ENCODE measurements at places on chromosomes 4 and X. TPM values are rescaled to one million over a fixed set of nuclear protein-coding genes. Genes with fewer than 3 reads are reported as not detected.
A peak's percentile ranks its signal among the peaks of the same experiment; 100 is the strongest.

The RASL11B gene
- not detected for total RNA-seq

DNA sequence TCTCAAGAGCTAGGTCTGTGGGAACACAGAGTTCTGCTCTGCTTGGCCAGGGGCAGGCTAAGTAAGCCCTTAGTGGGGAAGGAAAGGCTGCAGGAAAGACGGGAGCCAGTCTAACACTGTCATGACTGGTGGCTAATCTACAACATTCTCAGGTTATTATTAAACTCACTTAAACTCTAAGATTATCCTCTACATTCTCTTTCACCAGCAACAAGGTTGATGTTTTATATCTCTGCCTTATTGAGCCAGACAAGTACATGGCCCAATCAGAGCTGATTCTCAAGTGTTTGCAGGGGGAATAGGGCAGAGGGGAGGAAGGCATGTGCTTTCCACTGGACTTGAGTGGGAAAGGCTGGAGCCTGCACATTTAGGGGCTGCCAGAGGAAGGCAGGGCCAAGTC lies 50.9 kb upstream of the FAM241A start:
- no peak overlapping the region for H3K4me3 ChIP-seq
- DNase-seq, result no peak
- no peaks in the 10 kb centered on the region for H3K4me1 ChIP-seq
- no peak overlapping the region for H3K27ac ChIP-seq
- H3K27me3 ChIP-seq, result no peaks in the 10 kb centered on the region

- H3K36me3 ChIP-seq, result no peaks in the 10 kb centered on the region
- DNase-seq, result no peak
- H3K4me1 ChIP-seq, result peaks cover 6% of the 10 kb centered on the region
- no peak overlapping the region for H3K27ac ChIP-seq
Measured at GRCh38 chr4:55499495-55499894, 47.2 kb downstream of the CLOCK start.

The GPR173 gene
- 11.3 TPM for total RNA-seq

GRCh38 chr4:27115221-27115620 lies 254.6 kb downstream of the STIM2 start:
- no peak for DNase-seq
- H3K4me1 ChIP-seq, result no peaks in the 10 kb centered on the region
- no peaks in the 10 kb centered on the region for H3K36me3 ChIP-seq
- H3K27me3 ChIP-seq, result no peaks in the 10 kb centered on the region
- no peak overlapping the region for H3K27ac ChIP-seq

GRCh38 chr4:25943312-25943711 lies 29.3 kb downstream of the SMIM20 start:
- H3K27me3 ChIP-seq, result peaks cover 21% of the 10 kb centered on the region
- no peak overlapping the region for H3K4me3 ChIP-seq
- no peaks in the 10 kb centered on the region for H3K4me1 ChIP-seq
- no peak overlapping the region for H3K27ac ChIP-seq
- DNase-seq, result no peak

DNA sequence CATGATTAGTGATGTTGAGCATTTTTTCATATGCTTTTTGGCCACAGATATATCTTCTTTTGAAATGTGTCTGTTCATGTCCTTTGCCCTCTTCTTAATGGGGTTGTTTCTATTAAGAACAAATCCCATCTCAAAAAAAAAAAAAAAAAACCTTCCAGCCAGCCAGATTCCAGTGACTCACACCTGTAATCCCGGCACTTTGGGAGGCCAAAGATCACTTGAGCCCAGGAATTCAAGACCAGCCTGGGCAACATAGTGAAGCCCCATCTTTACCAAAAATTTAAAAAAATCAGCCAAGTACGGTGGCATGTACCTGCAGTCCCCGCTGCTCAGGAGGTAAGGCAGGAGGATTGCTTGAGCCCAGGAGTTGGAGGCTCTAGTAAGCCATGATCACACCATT lies 5.1 kb downstream of the RAB33B start:
- H3K27me3 ChIP-seq, result no peaks in the 10 kb centered on the region
- no peak overlapping the region for H3K4me3 ChIP-seq
- H3K4me1 ChIP-seq, result peaks cover 36% of the 10 kb centered on the region
- H3K36me3 ChIP-seq, result no peaks in the 10 kb centered on the region
- H3K27ac ChIP-seq, result no peak overlapping the region

- H3K4me1 ChIP-seq, result peaks cover 42% of the 10 kb centered on the region
- H3K27me3 ChIP-seq, result no peaks in the 10 kb centered on the region
- DNase-seq, result peak; percentile 78
- H3K27ac ChIP-seq, result peak within 1 kb of the TSS; percentile 83
Measured at GRCh38 chr4:147731580-147732517, at the start of gene ARHGAP10. Gene ARHGAP10 (plus strand): TSS chr4:147732088. CDS start chr4:147732302, 214 bp downstream.

DNA sequence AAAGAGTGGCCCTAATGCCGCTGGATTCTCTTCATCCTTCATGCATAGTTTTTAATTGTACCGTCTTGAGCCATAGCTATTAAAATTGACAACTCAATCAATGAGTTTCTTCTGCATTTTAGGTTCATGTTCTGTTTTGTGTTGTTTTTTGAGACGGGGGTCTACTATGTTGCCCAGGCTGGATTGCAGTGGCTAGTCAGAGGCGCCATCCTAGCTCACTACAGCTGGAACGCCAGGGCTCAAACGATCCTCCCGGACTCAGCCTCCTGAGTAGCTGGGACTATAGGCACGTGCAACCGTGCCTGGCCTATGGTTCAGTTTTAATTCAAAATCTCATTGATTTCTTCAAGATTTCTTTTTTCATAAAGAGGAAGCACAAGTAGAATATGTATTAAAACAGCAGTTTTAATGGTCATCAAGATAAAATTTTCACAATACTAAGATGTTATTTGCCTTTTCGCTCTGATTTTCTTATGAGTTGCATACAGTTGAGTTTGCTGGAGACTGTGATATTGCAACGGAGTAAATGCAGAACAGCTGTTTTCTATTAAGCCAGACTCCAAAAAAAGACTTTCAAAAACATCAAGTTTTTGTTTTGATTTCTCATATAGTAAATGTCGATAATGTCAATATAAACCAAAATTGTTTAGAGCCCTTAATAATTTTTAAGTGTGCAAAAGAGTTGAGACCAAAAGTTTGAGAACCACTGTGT lies 1.1 kb upstream of the STX18 start:
- no peak overlapping the region for H3K27ac ChIP-seq
- H3K4me3 ChIP-seq, result peak overlapping the region; percentile 92
- H3K27me3 ChIP-seq, result no peaks in the 10 kb centered on the region

DNA sequence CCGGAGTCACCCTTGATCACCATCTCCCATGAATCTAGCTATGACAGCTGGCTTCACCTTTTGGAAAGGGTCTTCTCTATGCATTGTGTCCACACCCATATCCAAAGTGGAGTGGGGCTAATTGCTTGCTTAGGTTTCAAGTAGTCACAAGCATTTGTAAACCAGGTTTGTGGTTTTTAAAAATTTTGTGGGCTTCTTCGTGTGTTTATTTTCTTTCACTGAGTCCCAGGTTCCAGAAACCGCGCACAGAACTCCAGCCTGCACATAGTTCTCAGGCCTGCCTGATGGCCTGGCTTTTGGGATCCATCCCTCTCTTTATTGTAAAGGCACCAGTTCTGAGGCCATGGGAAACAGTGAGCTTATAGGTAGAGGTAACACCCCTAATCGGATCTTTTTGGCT lies 70.2 kb upstream of the TLR3 start:
- H3K36me3 ChIP-seq, result no peaks in the 10 kb centered on the region
- H3K27me3 ChIP-seq, result no peaks in the 10 kb centered on the region
- H3K4me3 ChIP-seq, result no peak overlapping the region
- DNase-seq, result no peak
- no peak overlapping the region for H3K27ac ChIP-seq

The SORBS2 gene
- total RNA-seq, result 82.5 TPM

The PPEF2 gene
- total RNA-seq, result not detected

The TMEM271 gene
- total RNA-seq, result not detected

GRCh38 chr4:176321589-176321988 lies 1.8 kb downstream of the SPCS3 start:
- H3K4me3 ChIP-seq, result peak overlapping the region; percentile 51
- H3K36me3 ChIP-seq, result no peaks in the 10 kb centered on the region
- peak overlapping the region; percentile 99 for H3K27ac ChIP-seq

The KIT gene
- total RNA-seq, result 39.7 TPM

The CYTL1 gene
- 29.8 TPM for total RNA-seq

DNA sequence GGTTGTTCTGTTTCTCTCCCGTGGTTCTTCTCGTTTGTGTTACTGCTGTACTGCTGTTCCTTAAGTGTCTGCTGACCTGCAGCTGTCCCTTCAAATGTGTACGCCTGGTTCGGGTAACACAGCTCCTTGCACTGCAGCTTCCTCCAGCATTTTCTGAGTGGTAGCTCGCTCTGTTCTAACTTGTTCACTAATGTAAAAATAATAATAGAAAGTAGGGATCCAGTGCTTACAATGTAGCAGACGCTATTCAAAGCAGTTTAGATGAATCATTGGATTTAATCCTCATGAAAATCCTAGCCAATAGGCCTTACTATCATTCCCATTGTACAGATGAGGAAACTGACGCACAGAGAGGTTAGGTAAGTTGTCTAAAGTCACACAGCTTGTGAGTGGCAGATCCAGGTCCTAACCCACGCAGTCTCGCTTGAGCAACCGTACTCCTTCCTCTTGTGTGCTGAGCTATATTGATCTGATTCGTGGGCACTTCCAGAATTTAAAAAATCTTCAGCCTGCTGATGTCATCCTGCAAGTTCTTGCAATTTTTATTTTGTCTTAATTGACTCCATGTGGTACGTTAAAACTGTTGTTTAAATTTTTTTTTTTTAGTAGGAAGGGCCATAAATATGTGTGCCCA lies 448.2 kb upstream of the FAT1 start:
- H3K4me1 ChIP-seq, result no peaks in the 10 kb centered on the region
- no peaks in the 10 kb centered on the region for H3K36me3 ChIP-seq
- no peak overlapping the region for H3K4me3 ChIP-seq
- no peaks in the 10 kb centered on the region for H3K27me3 ChIP-seq
- H3K27ac ChIP-seq, result no peak overlapping the region
- no peak for DNase-seq

The IL21 gene
- not detected for total RNA-seq

The PFKFB1 gene
- total RNA-seq, result 0.20 TPM

The CCDC158 gene
- total RNA-seq, result not detected

GRCh38 chrX:84187533-84188319 lies at the start of gene RPS6KA6:
Gene RPS6KA6 (minus strand): TSS chrX:84188199. CDS start chrX:84187899, 300 bp downstream.
- H3K36me3 ChIP-seq, result no peaks in the 10 kb centered on the region
- peaks cover 2% of the 10 kb centered on the region for H3K27me3 ChIP-seq
- H3K4me1 ChIP-seq, result peaks cover 7% of the 10 kb centered on the region
- no peak within 1 kb of the TSS for H3K27ac ChIP-seq

- no peak for DNase-seq
- H3K36me3 ChIP-seq, result peaks cover 7% of the 10 kb centered on the region
- H3K27ac ChIP-seq, result no peak overlapping the region
- no peaks in the 10 kb centered on the region for H3K4me1 ChIP-seq
- H3K4me3 ChIP-seq, result no peak overlapping the region
Measured at GRCh38 chr4:1839282-1839681, 16.7 kb downstream of the LETM1 start.

The GAGE12F gene
- total RNA-seq, result not detected

GRCh38 chr4:128519163-128519830 lies 231.7 kb upstream of the PGRMC2 start:
- H3K27me3 ChIP-seq, result no peaks in the 10 kb centered on the region
- no peak overlapping the region for H3K4me3 ChIP-seq
- H3K4me1 ChIP-seq, result peaks cover 62% of the 10 kb centered on the region
- H3K36me3 ChIP-seq, result no peaks in the 10 kb centered on the region
- peak overlapping the region; percentile 92 for H3K27ac ChIP-seq

- no peak overlapping the region for H3K4me3 ChIP-seq
- peaks cover 20% of the 10 kb centered on the region for H3K4me1 ChIP-seq
- H3K27me3 ChIP-seq, result no peaks in the 10 kb centered on the region
- no peaks in the 10 kb centered on the region for H3K36me3 ChIP-seq
- no peak overlapping the region for H3K27ac ChIP-seq
Measured at GRCh38 chr4:176795441-176795840, 2.7 kb upstream of the VEGFC start.

The USP17L20 gene
- total RNA-seq, result not detected

GRCh38 chr4:2691952-2692435 lies 64.1 kb downstream of the TNIP2 start:
- H3K4me3 ChIP-seq, result no peak overlapping the region
- no peaks in the 10 kb centered on the region for H3K27me3 ChIP-seq
- no peak overlapping the region for H3K27ac ChIP-seq
- no peaks in the 10 kb centered on the region for H3K4me1 ChIP-seq

- H3K27me3 ChIP-seq, result no peaks in the 10 kb centered on the region
- H3K27ac ChIP-seq, result no peak overlapping the region
- no peak overlapping the region for H3K4me3 ChIP-seq
- no peak for DNase-seq
- no peaks in the 10 kb centered on the region for H3K36me3 ChIP-seq
Measured at GRCh38 chr4:20711335-20711734, 11.1 kb downstream of the PACRGL start.

DNA sequence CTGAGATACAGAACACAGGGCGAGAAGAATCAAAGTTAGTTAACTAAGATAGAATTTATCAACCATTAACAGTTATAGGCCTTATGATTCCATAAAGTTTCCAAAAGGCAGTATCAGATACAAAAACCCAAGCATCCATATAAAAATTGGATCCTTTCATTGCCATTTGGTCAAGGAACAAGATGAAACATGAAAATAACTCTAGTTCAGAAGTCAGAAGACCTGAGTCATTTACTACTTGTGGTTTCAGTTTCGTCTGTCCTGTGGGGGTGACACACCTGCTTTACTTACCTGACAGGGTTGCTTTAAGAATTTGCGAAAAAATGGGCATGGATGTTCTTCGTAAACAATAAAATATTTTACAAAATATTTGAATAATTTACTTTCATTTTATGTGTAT lies 130.8 kb downstream of the ANAPC10 start:
- no peaks in the 10 kb centered on the region for H3K36me3 ChIP-seq
- no peak overlapping the region for H3K4me3 ChIP-seq
- no peaks in the 10 kb centered on the region for H3K27me3 ChIP-seq
- no peaks in the 10 kb centered on the region for H3K4me1 ChIP-seq
- DNase-seq, result no peak

- no peak overlapping the region for H3K27ac ChIP-seq
- H3K27me3 ChIP-seq, result peaks cover 19% of the 10 kb centered on the region
- H3K4me1 ChIP-seq, result no peaks in the 10 kb centered on the region
- no peak for DNase-seq
- no peaks in the 10 kb centered on the region for H3K36me3 ChIP-seq
Measured at GRCh38 chr4:183906489-183906738, 1.3 kb downstream of the STOX2 start.

DNA sequence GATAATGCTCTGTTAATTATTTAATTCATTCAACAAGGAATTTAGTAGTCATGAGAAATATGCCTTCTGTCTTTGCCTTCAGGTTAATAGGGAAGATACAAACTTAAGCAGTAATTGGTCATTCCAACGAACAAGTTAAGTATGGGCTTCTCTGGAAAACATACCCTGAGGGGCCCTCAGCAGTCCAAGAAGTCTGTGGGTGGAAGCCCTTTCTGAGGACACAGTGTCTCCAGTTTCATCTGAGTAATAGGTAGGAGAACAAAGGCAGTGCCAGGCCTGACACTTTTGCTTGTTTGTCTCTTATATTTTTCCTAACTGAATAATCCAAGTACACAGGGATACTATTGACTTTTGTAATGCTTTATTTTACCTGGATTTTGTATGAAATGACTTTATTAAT lies 262.5 kb downstream of the FBXW7 start:
- H3K27ac ChIP-seq, result no peak overlapping the region
- H3K36me3 ChIP-seq, result no peaks in the 10 kb centered on the region
- H3K4me3 ChIP-seq, result no peak overlapping the region
- no peaks in the 10 kb centered on the region for H3K4me1 ChIP-seq

The INPP4B gene
- 2.8 TPM for total RNA-seq

GRCh38 chr4:37685161-37685822 lies 884 bp downstream of the RELL1 start:
- peaks cover 24% of the 10 kb centered on the region for H3K4me1 ChIP-seq
- no peaks in the 10 kb centered on the region for H3K27me3 ChIP-seq
- peak overlapping the region; percentile 86 for H3K4me3 ChIP-seq
